Stimulated activated CD4-positive, alpha-beta T cell treated with anti-CD3 and anti-CD28 coated beads, Interleukin-1b, Interleukin-23, amount 100 ng/mL, for 48 hours (primary cell): ENCODE measurements at places on chromosomes 2 and 18.

GRCh38 chr2:216695401-216695821, at the start of gene IGFBP5:
Gene IGFBP5 (minus strand): TSS chr2:216695549. CDS start chr2:216694775, 774 bp downstream.
- no peak for DNase-seq

DNA sequence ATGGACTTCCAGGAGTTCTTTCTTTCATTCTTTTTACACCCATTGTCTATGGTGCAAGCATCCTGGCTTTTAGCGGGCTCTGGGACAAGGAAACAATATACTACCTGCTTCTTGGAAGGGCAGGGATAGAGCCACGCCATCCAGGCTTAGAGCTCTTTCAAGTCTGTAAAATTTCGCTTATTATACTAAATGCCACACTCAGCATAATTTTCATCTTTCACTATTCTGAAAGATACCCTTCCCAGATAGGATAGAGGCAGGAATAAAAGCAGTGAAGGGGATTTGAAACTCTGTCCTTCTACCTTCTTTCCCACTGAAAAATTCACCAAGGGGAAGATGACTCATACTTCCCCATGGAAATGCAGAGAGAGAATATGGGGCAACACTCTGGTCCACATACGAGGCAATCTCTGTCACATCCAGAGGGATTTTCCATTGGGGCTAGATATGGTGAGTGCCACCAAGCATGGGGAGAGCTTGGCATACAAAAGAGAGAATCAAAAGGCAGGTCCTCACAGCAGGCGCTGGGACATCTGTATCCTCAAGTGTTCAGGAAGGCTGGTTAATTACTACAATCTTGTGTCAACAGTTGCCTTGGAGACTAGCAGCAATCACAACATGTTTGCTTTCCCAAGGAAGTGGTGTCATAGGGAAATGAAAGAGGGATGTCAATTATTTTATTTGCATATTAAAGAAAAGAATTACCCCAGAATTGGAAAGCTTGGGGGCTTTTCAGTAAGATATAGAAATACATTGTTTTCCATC, 127.6 kb downstream of the TDRD15 start:
- DNase-seq, result no peak

- DNase-seq, result peak; percentile 8
Measured at GRCh38 chr2:201781557-201782051, 871 bp upstream of the ALS2 start.

DNA sequence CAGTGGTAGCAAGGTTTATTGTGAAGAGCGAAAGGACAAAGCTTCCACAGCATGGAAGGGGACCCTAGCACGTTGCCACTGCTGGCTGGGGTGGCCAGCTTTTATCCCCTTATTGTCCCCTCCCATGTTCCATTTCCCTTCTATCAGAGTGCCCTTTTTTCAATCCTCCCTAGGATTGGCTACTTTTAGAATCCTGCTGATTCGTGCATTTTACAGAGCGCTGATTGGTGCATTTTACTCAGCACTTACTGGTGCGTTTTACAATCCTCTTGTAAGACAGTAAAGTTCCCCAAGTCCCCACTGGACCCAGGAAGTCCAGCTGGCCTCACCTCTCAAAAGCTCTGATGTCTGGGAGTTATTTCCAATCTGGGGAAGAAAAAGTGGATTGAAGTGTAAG, 90.1 kb downstream of the CD8B2 start:
- DNase-seq, result no peak

DNA sequence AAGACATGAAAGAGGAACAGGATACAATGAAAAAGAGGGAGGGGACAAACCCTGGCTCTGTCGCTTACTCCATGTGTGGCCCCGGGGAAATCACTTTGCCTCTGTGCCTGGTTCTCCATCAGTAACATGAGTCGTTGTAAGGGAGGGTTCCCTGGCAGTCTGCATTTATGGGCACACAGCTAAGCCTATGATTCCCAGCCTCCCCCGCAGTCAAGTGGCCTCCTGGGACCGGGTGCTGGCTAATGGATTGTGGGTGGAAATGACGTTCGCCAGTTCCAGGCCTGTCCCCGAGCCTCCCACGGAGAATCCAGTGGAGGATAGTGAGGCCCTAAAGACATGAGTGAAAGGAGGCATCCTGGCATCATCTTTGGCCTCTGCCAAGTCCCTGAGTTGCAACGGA, 42.7 kb downstream of the SFXN5 start:
- no peak for DNase-seq

- DNase-seq, result no peak
Measured at GRCh38 chr2:154403242-154403790, 295.2 kb upstream of the KCNJ3 start.

DNA sequence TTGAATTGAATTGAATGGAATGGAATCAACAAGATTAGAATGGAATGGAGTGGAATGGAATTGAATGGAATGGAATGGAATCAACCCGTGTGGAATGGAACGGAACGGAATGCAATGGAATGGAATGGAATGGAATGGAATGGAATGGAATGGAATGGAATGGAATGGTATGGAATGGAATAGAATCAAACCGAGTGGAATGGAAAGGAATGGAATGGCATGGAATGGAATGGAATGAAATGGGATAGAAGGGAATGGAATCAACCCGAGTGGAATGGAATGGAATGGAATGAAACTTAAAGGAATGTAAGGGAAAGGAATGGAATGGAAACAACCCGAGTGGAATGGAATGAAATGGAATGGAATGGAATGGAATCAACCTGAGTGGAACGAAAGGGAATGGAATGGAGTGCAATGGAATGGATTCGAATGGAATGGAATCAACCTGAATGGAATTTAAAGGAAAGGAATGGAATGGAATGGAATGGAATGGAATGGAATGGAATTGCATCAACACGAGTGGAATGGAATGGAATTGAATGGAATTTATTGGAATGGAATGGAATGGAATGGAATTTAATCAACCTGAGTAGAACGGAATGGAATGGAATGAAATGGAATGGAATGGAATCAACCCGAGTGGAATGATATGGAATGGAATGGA, 1146.6 kb downstream of the RPIA start:
- no peak for DNase-seq

DNA sequence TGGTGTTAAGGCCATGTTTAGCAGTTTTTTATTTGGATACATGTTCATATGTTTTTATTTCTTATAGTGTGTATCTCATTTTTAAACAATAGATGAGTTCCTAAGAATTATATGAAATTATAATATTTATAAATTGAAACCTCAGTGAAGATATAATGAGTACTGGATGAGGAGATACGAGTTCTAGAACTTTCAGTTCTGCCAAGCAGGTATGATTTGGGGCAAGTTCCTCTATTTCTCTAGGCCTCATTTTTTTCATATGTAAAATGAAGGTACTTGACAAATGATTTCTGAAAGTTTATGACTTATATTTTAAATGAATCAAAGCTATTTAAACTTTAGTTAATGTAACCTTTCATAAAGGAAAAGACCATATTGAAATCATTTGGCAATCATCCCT, 8.2 kb upstream of the PGAP1 start:
- no peak for DNase-seq

GRCh38 chr2:190572246-190572645, 37.7 kb upstream of the NEMP2 start:
- no peak for DNase-seq

- DNase-seq, result no peak
Measured at GRCh38 chr2:235017441-235017840, 65.6 kb downstream of the SH3BP4 start.

GRCh38 chr2:239165206-239165831, 235.5 kb downstream of the HDAC4 start:
- no peak for DNase-seq

DNA sequence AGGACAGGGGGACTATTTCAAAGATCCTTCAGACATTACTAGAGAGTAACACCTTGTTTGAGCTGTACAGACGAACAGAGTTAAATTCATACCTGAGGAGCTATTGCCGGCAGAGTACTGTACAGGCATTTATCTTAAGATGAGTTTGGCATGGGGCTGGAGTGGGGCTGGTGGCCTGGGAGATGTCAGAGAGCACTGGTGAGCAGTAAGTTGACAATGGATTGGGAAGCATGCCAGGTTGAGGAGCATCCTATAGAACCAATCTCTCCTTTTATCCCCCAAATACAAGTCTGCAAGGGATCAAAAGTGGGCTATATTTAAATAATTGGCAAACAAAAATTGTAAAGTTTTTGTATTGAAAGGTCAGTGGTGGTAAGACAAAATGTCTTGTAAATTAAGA, 58.6 kb downstream of the ADCYAP1 start:
- no peak for DNase-seq

- no peak for DNase-seq
Measured at GRCh38 chr18:31740180-31740579, 20.5 kb downstream of the SLC25A52 start.

GRCh38 chr2:200451511-200451910, 58.4 kb downstream of the KCTD18 start:
- no peak for DNase-seq

GRCh38 chr2:64819774-64820688, 166.3 kb upstream of the SERTAD2 start:
- DNase-seq, result peak; percentile 46

DNA sequence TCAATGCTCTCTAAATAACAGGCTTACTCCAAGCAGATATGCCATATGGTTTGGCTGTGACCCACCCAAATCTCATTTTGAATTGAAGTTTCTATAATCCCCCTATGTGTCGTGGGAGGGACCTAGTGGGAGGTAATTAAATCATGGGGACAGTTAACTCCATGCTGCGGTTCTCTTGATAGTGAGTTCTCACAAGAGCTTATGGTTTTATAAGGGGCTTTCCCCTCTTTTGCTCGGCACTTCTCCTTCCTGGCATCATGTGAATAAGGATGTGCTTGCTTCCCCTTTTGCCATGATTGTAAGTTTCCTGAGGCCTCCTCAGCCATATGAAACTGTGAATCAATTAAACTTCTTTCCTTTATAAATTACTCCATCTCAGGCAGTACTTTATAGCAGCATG, 302.7 kb upstream of the ZC3H15 start:
- no peak for DNase-seq

DNA sequence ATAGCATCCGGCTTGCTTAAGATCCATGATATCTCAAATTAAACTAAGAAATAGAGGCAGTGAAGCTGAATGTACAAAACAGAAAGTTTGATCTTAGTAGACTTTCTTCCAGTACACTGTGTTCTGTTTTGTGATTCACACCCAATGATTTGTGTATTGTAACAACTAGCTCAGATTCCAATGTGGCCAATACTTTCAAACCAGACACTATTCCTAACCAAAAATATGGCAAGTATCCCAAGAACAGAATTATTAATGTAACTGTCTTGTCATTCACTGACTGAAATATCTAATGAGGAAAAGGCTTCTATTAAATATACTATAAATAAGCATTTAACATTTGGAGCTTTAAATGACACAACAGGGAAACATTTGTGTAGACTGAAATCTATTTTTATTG, 299.1 kb downstream of the NRXN1 start:
- no peak for DNase-seq
